ENCODE measurements at places on chromosomes 4 and X. TPM values are rescaled to one million over a fixed set of nuclear protein-coding genes. Genes with fewer than 3 reads are reported as not detected.

- no peak for DNase-seq
- H3K27ac ChIP-seq: no peak overlapping the region
- H3K27me3 ChIP-seq: no peaks in the 10 kb centered on the region
- H3K4me3 ChIP-seq: no peak overlapping the region
Measured at GRCh38 chrX:43357741-43358140, 298.4 kb upstream of the MAOA start.

DNA sequence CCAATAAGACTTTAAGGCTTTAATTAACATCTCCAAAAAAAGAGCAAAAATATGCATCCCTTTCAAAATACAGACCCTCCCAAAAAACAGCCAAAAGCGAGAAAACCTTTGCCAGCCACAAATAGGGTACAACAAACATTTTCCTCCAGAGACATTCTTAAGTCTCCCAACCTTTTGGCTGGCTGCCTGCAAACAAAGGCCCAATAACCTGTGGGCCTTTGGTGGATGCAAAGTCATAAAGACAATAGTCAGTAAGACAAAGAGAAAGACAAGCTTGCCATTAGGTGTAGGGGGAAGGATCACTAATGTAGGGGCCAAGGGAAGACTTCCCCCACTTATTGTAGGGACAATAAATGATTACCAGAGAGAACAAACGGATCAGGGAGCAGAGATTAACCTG is 215.5 kb upstream of the ZFP42 start:
- DNase-seq: peak; percentile 49
- H3K27ac ChIP-seq: no peak overlapping the region
- no peak overlapping the region for H3K4me3 ChIP-seq
- H3K36me3 ChIP-seq: no peaks in the 10 kb centered on the region
- no peaks in the 10 kb centered on the region for H3K27me3 ChIP-seq

- H3K36me3 ChIP-seq: no peaks in the 10 kb centered on the region
- H3K27me3 ChIP-seq: no peaks in the 10 kb centered on the region
- no peak overlapping the region for H3K27ac ChIP-seq
Measured at GRCh38 chr4:180680305-180680704, 1562.9 kb upstream of the TENM3 start.

- H3K36me3 ChIP-seq: no peaks in the 10 kb centered on the region
- no peak overlapping the region for H3K4me3 ChIP-seq
- no peak overlapping the region for H3K27ac ChIP-seq
- H3K27me3 ChIP-seq: no peaks in the 10 kb centered on the region
- H3K4me1 ChIP-seq: no peaks in the 10 kb centered on the region
Measured at GRCh38 chr4:1842993-1843448, 12.9 kb downstream of the LETM1 start.

The PFKFB1 gene
- 0.74 TPM for total RNA-seq

GRCh38 chr4:122577808-122578781 is 42.8 kb downstream of the IL21 start:
- H3K36me3 ChIP-seq: no peaks in the 10 kb centered on the region
- H3K27me3 ChIP-seq: no peaks in the 10 kb centered on the region
- H3K4me3 ChIP-seq: no peak overlapping the region

GRCh38 chr4:1377606-1378261 is 28.5 kb downstream of the NKX1-1 start:
- no peak overlapping the region for H3K4me3 ChIP-seq
- no peak for DNase-seq
- H3K27ac ChIP-seq: no peak overlapping the region
- peaks cover 11% of the 10 kb centered on the region for H3K4me1 ChIP-seq

- no peak for DNase-seq
- no peak overlapping the region for H3K27ac ChIP-seq
- H3K36me3 ChIP-seq: no peaks in the 10 kb centered on the region
- H3K4me3 ChIP-seq: no peak overlapping the region
- H3K27me3 ChIP-seq: no peaks in the 10 kb centered on the region
- H3K4me1 ChIP-seq: no peaks in the 10 kb centered on the region
Measured at GRCh38 chrX:56817179-56817578, 88.1 kb downstream of the NBDY start.

Data from neural progenitor cell (in vitro differentiated cells).